ENCODE measurements at places on chromosomes 11 and 22. TPM values are rescaled to one million over a fixed set of nuclear protein-coding genes. Genes with fewer than 3 reads are reported as not detected.

The TYR gene
- total RNA-seq: not detected

- H3K27me3 ChIP-seq: peaks cover 13% of the 10 kb centered on the region
- H3K4me1 ChIP-seq: no peaks in the 10 kb centered on the region
- no peak overlapping the region for H3K4me3 ChIP-seq
- H3K36me3 ChIP-seq: no peaks in the 10 kb centered on the region
- H3K27ac ChIP-seq: no peak overlapping the region
Measured at GRCh38 chr11:70095541-70096252, 17.6 kb downstream of the ANO1 start.

The PLAAT3 gene
- total RNA-seq: 261 TPM

DNA sequence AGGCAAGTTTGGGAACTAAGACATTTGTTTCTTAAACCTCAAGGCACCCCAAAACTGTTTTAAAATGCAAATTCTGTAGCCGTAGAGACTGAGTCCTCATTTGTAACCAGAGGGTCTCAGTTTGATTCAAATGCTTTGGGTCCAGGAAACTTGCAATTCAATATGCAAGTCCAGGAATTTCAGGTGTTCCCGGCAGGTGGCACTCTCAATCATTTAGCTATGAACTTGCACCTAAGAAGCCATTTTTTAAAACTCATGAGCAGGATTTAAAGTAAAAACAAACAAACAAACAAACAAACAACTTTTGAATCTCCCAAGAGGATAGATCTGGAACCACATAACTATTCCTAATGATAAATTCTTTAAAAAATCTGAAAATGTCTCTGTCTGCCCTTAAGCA is 8.7 kb upstream of the ABTB2 start:
- no peaks in the 10 kb centered on the region for H3K27me3 ChIP-seq
- H3K4me1 ChIP-seq: peaks cover 8% of the 10 kb centered on the region
- peak; percentile 62 for DNase-seq

The FAM227A gene
- 10.8 TPM for total RNA-seq

GRCh38 chr11:17387811-17388210 is 648 bp downstream of the KCNJ11 start:
- H3K4me3 ChIP-seq: no peak overlapping the region
- H3K4me1 ChIP-seq: no peaks in the 10 kb centered on the region
- DNase-seq: no peak
- no peak overlapping the region for H3K27ac ChIP-seq

- H3K36me3 ChIP-seq: no peaks in the 10 kb centered on the region
- H3K27me3 ChIP-seq: no peaks in the 10 kb centered on the region
- no peak for DNase-seq
Measured at GRCh38 chr11:38191101-38191500, 1593.1 kb upstream of the RAG2 start.

GRCh38 chr22:23268877-23269276 is 88.6 kb downstream of the BCR start:
- H3K4me1 ChIP-seq: peaks cover 6% of the 10 kb centered on the region
- H3K27ac ChIP-seq: no peak overlapping the region
- H3K4me3 ChIP-seq: no peak overlapping the region
- no peak for DNase-seq
- peaks cover 50% of the 10 kb centered on the region for H3K36me3 ChIP-seq
- H3K27me3 ChIP-seq: no peaks in the 10 kb centered on the region

GRCh38 chr11:38438091-38438490 is 1840.1 kb upstream of the RAG2 start:
- H3K4me1 ChIP-seq: no peaks in the 10 kb centered on the region
- no peaks in the 10 kb centered on the region for H3K36me3 ChIP-seq
- no peak overlapping the region for H3K4me3 ChIP-seq
- DNase-seq: no peak
- no peak overlapping the region for H3K27ac ChIP-seq
- no peaks in the 10 kb centered on the region for H3K27me3 ChIP-seq

DNA sequence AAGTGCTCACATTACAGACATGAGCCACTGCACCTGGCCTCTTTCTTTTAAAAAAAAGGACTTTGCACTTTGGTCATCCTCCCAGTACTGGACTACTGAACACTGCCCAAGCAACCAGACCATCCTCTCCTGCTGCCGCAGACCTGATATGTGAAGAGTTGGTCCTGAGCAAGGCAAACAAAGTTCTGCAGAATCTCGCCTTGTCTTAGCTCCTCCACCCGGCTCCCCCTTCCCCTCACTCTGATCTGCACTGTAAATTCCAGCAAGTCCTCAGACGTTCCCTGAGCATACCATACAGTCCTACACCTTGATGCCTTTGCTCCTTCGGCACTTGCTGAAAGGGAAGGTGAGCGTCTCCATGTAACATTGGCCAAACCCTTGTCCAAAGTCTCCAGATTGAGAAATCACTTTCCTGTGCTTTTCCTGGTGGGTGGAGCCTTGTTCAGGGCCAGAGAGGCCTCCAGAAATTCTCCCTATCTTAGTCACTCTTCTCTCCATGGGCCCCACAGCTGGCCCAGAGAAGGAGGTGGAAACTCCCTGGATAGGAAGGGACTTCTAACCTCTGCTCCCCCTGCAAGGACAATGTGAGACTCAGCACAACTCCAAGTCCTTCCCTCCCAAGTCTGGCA is 47.0 kb upstream of the TIMP3 start:
- peak; percentile 15 for DNase-seq
- peaks cover 12% of the 10 kb centered on the region for H3K4me1 ChIP-seq
- H3K4me3 ChIP-seq: no peak overlapping the region

The UBQLN3 gene
- total RNA-seq: not detected

DNA sequence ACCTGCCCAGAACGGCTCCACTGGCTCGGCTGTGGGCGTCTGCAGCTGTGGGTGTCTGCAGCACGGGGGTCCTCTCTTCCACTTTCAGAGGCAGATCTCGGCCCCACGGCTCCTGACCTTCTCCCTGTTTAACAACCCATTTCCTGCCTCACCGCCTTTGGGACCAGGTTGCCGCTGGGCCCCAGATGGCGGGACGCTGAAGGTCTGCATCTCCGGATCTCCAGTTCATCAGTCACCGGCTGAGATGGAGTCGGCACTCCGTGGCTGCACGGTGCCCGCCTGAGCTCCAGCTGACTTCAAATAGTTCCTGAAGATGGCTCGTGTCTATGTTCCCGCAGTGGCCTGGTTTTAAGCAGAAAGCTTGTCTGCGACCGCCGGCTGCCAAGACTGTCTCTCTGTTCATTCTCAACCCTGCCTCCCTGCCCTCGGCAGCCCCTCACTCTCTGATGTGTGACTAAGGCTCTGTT is 475.9 kb downstream of the BRD1 start:
- no peak for DNase-seq
- H3K27ac ChIP-seq: no peak overlapping the region
- H3K4me3 ChIP-seq: no peak overlapping the region
- peaks cover 81% of the 10 kb centered on the region for H3K27me3 ChIP-seq
- no peaks in the 10 kb centered on the region for H3K36me3 ChIP-seq

DNA sequence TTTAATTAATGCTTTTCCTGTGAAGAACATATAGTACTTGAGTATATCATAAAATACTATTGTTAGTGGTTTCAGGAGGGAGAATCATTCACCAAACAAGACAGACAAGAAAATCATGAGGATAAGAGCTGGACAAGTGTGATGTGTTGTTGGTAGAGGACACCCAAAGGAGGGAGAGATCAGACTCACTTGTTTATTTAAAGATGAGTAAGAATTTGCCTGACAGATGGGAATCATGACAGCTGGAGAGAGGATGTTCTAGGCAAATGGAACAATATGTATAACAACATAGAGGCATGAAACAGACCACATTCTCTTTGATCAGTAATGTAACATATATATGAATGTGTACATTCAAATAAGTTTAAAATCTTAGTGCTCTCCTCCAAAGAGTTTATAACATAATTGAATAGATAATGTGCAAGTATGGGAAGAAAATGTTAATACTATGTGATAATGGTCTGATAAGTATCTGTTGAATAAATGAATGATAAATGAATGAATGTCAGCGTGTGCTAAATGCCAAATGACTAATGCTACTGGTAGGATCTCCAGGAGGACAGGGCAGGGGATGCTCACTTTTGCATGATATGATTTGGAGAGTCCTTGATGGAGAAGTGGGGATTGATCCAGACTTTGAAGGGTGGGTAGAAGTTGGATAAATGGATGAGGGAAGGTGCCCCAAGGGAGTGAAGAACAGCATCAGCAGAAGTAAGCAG is 228.9 kb upstream of the SORL1-AS1 start:
- peaks cover 13% of the 10 kb centered on the region for H3K27me3 ChIP-seq
- H3K36me3 ChIP-seq: no peaks in the 10 kb centered on the region
- no peak overlapping the region for H3K27ac ChIP-seq
- no peak overlapping the region for H3K4me3 ChIP-seq
- peaks cover 9% of the 10 kb centered on the region for H3K4me1 ChIP-seq

DNA sequence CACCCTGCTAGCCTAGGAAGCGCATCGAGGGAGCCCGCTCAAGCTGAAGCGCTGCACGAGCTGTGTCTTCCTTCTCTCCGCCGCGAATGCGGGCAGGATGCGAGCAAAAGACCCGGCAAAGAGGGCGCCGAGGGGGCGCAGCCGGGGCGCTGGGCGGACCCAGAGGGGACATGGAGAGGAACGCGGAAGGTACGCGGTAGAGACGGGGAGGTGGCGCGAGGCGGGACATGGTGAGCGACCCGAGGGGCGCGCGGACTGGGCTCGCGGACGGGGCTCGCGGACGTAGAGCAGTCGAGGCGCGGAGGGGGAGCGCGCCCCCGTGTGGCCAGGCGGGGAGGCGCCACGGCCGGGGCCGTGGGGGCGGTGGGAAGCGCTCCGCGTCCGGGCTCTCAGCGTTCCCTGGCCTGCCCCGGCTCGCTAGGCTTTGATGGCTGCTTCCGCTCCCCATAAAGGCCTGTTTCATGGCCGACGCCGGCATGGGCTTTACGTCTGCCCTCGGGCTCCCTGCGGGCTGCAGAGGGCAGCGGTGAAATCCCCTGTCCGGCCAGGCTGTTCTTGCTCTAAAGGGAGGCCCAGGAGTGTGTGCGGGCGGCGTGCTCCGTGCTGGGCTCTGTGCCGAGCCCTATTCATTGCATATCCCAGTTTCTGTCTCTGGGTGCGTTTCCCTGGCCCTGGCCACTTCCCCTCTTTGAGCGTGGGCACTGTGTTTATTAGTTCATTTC is 31.2 kb upstream of the TRIM29 start:
- H3K4me1 ChIP-seq: no peaks in the 10 kb centered on the region
- H3K36me3 ChIP-seq: no peaks in the 10 kb centered on the region
- H3K4me3 ChIP-seq: peak overlapping the region; percentile 77

The KCNK7 gene
- 1.2 TPM for total RNA-seq

The MRGPRF gene
- 0.15 TPM for total RNA-seq

- DNase-seq: no peak
- no peaks in the 10 kb centered on the region for H3K27me3 ChIP-seq
- no peak overlapping the region for H3K27ac ChIP-seq
- H3K4me1 ChIP-seq: no peaks in the 10 kb centered on the region
Measured at GRCh38 chr11:70915158-70915985, 337.0 kb downstream of the SHANK2 start.

The RIMBP3B gene
- total RNA-seq: 0.17 TPM

GRCh38 chr11:7538466-7539454 is 25.0 kb downstream of the PPFIBP2 start:
- peaks cover 11% of the 10 kb centered on the region for H3K4me1 ChIP-seq
- no peak overlapping the region for H3K27ac ChIP-seq
- no peak overlapping the region for H3K4me3 ChIP-seq
- no peaks in the 10 kb centered on the region for H3K36me3 ChIP-seq

GRCh38 chr11:124174001-124174583 is 9.1 kb upstream of the OR10D3 start:
- DNase-seq: no peak
- no peaks in the 10 kb centered on the region for H3K27me3 ChIP-seq
- H3K27ac ChIP-seq: no peak overlapping the region
- H3K36me3 ChIP-seq: no peaks in the 10 kb centered on the region
- H3K4me3 ChIP-seq: no peak overlapping the region

DNA sequence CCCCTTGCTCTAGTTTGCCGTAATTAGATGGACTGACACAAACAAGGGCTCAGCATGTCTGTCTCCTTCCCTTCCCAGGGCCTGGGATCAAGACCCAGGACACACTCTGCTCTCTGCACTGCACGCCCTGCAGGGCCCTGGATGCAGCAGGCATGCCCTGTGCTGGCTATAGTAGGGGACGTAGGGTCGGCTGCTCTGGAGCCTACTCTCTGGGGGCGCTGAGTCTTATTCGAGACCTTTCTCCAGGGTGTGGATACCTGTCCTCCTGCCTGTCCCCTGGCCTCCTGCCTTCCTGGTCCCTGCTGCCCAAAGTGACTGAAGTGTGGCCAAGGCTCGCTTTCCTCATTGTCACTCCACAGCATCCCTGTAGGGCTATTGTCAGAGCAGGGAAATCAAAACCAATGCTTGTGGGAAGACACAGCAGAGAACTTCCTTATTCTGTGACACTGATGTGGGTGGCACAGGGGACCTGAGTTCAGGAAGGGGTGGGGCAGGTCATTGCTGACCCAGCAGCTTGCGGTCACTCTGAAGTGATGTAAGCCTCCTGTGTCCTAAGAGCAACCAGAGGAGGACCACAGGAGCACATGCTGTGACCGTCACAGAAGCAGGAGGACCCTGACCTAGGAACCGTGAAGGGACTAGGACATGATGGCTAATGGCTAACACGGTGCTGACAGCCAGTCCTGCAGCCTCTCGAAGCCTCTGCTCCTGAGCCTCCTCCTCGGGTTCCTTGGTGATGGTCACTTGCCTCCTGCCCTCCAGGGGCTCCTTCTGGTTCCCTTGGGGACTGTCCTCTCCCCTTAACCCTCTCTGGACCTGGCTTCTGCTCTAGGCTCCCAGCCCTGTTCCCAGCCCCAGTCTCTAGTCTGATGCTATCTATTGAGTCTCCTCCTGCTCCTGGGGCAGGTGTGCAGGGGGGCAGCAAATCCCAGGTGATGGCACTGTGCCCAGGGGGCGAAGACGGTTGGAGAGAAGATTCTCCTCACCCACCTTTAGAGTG is 10.3 kb downstream of the APOBEC3A start:
- no peak overlapping the region for H3K4me3 ChIP-seq
- no peaks in the 10 kb centered on the region for H3K36me3 ChIP-seq
- H3K4me1 ChIP-seq: peaks cover 18% of the 10 kb centered on the region
- DNase-seq: no peak
- H3K27ac ChIP-seq: no peak overlapping the region
- peaks cover 18% of the 10 kb centered on the region for H3K27me3 ChIP-seq

- no peak overlapping the region for H3K4me3 ChIP-seq
- no peaks in the 10 kb centered on the region for H3K27me3 ChIP-seq
- H3K27ac ChIP-seq: no peak overlapping the region
- H3K36me3 ChIP-seq: peaks cover 60% of the 10 kb centered on the region
- DNase-seq: no peak
- peaks cover 14% of the 10 kb centered on the region for H3K4me1 ChIP-seq
Measured at GRCh38 chr11:63991558-63991957, 5.3 kb downstream of the OTUB1 start.

DNA sequence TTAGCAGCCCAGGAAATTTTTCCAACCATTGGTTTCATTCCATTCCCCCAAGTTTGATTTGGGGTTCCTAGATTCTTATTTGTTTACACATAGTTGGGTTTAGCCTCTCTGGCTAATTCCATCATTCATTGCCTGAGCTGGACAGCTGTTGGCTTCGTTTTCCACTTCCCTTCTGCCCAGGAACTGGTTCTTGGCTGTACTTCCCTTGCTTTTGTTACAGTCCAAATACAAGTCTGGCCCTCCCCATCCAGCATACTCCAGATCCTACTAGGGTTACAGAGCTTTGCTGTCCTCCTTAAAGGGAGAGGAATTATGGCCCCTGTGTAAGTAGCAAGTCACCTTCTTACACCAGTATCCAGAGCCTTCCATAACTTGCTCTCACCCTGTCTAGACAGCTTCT is 356.3 kb downstream of the FAT3 start:
- no peaks in the 10 kb centered on the region for H3K4me1 ChIP-seq
- peaks cover 12% of the 10 kb centered on the region for H3K27me3 ChIP-seq
- no peak overlapping the region for H3K4me3 ChIP-seq

Measured in Calu3 (cell line).